Activated CD8-positive, alpha-beta T cell treated with anti-CD3 and anti-CD28 coated beads, Interleukin-2, amount 10 ng/mL, durations not matched to agents 7 days and 5 days (primary cell): ENCODE measurements at places on chromosomes 12 and 14.

- H3K27me3 ChIP-seq: no peaks in the 10 kb centered on the region
- peaks cover 55% of the 10 kb centered on the region for H3K36me3 ChIP-seq
- peaks cover 3% of the 10 kb centered on the region for H3K4me1 ChIP-seq
- no peak for DNase-seq
- no peak overlapping the region for H3K4me3 ChIP-seq
These were observed 18.1 kb upstream of the PHLDA1 start for GRCh38 chr12:76049575-76050251.

GRCh38 chr12:76346798-76347420, 1.3 kb downstream of the BBS10 start:
- peaks cover 21% of the 10 kb centered on the region for H3K4me1 ChIP-seq
- DNase-seq: no peak
- peaks cover 13% of the 10 kb centered on the region for H3K36me3 ChIP-seq
- H3K27me3 ChIP-seq: no peaks in the 10 kb centered on the region

DNA sequence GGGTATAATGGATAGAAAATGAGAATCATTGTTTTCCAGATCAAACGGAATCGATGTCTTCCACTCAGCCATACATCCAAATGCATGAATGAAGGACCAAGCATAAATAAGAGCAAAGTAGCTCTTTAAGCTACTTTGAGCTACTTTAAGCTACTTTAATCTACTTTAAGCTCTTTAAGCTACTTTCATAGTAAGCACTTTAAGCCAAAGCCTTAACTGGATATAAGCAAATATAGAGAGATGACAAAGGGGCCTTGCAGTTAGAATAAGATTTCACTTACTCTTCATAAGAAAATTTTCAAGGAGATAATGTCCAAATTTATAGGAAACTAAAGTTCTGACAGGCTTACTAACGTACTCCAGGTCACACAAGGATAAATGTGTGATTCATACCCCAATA, 355.6 kb upstream of the KITLG start:
- no peaks in the 10 kb centered on the region for H3K36me3 ChIP-seq
- H3K4me1 ChIP-seq: no peaks in the 10 kb centered on the region
- no peaks in the 10 kb centered on the region for H3K27me3 ChIP-seq
- no peak overlapping the region for H3K4me3 ChIP-seq

- H3K27me3 ChIP-seq: no peaks in the 10 kb centered on the region
- H3K4me1 ChIP-seq: no peaks in the 10 kb centered on the region
These were observed 25.7 kb upstream of the PDZRN4 start for GRCh38 chr12:41162461-41162860.

GRCh38 chr14:72057701-72058285, 125.6 kb downstream of the RGS6 start:
- no peak for DNase-seq
- H3K36me3 ChIP-seq: no peaks in the 10 kb centered on the region

DNA sequence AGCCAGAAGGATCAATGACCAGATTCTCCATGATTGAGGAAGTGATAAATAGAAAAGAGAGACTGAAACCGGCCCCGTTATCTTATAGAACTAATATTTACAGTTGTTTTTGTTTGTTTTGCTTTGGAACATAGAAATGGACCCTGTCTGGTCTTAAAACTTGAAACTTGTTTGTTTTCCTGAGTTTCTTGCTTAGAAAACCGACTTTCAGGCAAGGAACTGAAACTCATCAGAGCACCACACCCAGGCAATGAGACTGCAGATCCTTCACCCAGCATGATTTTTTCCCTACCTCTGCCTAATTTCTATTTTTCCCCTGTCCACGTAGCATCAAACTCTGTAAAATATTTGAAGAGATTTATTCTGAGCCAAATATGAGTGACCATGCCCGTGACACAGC, 10.6 kb upstream of the CLEC12A start:
- DNase-seq: no peak
- H3K4me1 ChIP-seq: peaks cover 58% of the 10 kb centered on the region

DNA sequence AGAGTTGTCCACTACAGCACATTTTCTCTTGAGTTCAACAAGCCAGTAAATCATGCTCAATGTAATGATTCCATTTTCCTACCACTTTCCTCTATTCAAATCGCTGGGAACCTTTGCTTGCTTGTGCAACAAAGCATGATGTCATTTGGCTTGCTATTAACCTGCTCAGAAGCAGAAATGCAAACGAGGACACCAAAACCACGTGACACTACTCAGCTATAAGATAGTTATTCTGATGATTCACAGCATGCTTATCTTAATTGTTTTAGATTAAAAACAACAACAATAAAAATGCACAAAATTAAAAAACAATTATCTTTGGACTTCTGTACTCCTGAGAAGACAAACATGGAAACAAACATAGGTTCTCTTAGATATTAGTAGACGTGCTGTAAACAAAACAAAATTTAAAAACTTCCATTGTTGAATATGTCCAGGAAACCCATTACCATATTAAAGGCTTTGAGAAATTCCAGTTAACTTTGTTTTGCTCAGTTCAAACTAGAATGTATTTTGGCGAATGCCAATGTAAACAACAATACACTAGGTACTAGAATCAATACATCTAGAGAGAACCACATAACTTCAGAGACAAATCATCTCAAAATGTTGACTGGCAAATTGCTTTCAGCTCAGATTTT, 77.5 kb upstream of the KRAS start:
- no peaks in the 10 kb centered on the region for H3K27me3 ChIP-seq
- no peak overlapping the region for H3K27ac ChIP-seq
- H3K4me3 ChIP-seq: no peak overlapping the region
- H3K4me1 ChIP-seq: peaks cover 11% of the 10 kb centered on the region
- H3K36me3 ChIP-seq: no peaks in the 10 kb centered on the region

GRCh38 chr12:73221398-73221797, 949.2 kb downstream of the TRHDE start:
- no peak overlapping the region for H3K27ac ChIP-seq
- no peak overlapping the region for H3K4me3 ChIP-seq
- H3K4me1 ChIP-seq: no peaks in the 10 kb centered on the region
- no peak for DNase-seq
- H3K27me3 ChIP-seq: no peaks in the 10 kb centered on the region
- H3K36me3 ChIP-seq: no peaks in the 10 kb centered on the region

DNA sequence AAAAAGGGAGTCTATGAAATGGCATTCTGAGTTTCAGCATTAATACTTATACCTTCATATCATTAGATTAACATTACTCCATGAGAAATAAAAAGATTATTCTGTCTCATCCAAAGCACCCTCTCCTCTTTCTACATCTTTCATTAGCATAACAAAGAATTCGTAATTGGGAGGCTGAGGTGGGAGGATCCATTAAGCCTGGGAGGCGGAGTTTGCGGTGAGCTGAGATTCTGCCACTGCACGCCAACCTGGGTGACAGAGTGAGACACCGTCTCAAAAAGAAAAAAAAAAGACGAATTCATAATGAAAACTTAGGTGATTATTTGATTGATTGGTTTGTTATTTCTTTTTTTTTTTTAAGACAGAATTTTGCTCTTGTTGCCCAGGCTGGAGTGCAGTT, 1.8 kb upstream of the CDK17 start:
- peak overlapping the region; percentile 86 for H3K4me3 ChIP-seq
- peaks cover 34% of the 10 kb centered on the region for H3K4me1 ChIP-seq
- H3K36me3 ChIP-seq: peaks cover 2% of the 10 kb centered on the region
- no peak for DNase-seq
- H3K27me3 ChIP-seq: no peaks in the 10 kb centered on the region
